MM.1S (cell line): ENCODE measurements at places on chromosomes 5 and 9.

DNA sequence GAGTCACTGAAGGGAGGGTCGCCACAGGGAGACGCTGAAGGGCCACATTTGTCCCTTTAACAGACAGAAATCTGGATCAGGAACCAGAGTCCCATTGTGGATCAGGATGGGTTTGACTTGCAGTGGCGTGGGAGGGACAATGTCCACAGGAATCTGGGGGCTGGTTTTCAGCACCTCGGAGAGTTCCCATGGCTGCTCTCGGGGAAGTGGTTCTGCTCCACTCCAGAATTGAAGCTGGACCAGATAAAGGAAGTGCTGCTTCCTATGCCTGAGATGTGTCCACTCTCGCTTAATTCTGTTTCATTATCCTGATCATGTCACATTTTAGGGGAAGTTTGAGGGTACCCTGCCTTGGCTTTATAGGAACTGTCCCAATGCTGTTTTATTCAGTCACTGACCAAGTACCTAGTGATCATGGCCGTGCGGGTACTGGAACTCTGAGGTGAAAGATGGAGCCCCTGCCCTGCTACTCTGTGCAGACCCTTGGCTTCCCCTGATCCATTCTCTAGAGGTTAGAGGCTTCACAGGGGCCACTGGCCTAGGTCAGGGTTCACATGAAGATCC, 28.7 kb downstream of the ENHO start:
- DNase-seq: peak; percentile 36

DNA sequence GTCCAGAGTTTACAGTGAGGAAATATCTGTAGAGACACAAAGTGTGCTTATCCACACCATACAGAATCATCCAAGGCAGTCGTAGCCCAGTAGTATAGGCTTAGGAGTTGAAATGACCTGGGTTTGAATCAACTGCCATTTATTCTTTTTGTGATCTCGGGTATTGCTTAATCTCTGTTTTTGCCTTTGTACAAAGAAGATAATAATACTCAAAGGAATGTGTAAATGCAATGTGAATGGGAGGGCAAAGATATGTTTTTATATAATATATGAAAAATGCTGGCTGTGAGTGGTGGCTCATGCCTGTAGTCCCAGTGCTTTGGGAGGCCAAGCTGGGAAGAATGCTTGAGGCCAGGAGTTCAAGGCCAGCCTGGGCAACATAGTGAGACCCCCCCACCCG, 141.1 kb downstream of the SPATA31D1 start:
- DNase-seq: no peak

DNA sequence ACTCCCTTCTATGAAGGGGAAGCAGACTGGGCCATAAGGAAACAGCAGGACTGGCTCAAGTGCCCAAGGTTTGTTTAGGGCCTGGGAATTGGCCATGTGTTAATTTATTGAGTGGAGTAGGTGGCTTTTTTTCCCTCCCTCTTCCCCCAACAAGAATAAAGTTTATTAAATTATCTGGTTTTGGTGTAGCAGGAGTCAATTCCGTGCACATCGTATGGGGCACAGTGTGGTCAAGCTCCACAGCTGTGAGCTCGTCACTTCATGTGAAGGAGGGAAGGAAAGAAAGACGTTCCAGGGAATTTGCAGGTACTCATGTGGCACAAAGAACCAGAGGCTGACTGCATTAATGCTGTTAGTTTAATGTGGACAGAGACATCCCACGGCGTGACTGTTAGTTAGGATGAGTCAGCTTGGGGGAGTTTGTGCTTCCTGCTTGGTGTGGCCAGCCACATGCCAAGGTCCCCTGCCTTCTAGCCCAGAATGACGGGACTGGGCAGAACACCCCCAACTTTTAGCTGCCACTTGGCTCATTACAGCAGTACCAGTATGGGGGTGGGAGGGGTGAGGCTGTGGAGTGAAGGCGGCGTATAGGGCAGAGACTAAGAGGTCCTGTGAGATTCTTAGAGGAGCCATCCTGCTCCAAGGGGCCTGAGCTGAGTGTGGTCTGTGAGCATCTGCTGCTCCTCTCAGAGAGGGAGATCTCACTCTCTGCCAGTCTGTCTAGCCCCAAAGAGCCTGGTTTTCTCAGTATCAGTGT, 33.2 kb downstream of the CSF1R start:
- DNase-seq: no peak

GRCh38 chr9:132244582-132245455, 83.0 kb downstream of the NTNG2 start:
- no peak for DNase-seq

DNA sequence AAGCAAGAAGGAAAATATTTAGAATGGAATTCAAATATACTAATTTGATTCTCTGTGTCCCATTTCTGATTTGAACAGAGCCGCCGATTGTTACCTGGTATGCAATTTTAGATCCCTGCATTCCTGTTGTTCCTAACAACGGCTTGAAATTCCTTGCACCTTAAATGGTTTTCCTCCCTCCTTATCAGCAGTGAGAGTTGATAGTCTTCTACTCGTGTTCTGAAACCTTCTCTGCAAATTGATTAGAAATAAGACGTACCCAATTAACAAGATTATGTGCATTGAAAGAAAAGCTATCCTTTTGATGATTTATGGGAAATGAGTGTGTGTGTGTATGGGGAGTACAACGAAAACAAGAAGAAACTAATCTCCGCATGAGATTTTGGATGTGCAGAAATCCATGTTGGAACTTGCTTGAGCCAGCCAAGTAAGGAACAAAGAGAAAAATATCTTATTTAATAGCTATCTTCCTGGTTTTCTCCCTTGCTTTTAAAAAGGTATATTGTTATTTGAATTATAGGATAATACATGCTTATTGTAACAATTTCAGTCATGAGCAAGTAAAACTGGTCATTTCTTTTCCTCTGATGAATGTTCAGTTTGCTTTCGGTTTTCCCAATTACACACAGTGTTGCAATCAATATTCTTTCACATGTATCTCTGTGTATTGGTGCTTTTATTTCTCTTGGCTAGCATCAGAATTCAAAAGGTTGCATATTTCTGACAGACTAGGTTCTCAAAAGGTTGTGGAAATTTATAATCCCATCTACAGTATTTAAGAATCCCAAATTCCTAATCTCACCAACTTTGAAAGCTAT, 211.1 kb upstream of the ACTBL2 start:
- DNase-seq: no peak

DNA sequence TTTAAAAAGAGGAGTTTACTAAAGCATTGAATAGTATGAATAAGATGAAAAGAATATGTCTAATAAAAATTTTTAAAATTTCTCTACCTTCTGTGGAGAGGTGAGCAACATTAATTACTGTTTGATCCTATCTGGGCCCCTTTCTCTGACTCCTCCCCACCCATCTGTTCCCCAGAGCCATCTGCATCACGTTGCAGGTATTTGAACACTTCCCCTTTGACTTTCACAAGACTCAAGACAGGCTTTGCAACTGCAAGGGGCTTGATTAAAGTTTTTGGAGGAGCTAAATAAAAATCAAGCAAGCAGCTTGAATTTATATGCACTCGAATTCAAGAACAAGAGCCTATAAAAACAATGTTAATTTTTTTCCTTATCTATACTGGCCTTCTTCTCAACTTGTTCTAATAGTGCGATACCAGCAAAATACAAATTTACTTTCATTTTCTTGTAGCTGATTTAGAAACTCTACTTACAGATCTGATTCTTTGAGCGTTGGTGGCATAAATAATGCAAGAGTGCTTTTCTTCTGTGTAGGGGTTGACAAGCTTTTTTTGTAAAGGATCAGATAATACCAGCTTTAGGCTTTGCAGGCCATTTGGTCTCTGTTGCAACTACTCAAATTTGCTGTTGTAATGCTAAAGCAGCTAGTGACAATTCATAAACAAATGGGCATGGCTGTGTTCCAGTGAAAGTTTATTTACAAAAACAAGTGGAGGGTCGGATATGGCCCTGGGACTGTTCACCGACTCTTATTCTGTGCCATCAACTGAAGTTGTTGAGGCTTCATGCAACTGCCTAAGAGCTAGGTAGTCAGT, 21.2 kb downstream of the TXNDC8 start:
- DNase-seq: peak; percentile 79

DNA sequence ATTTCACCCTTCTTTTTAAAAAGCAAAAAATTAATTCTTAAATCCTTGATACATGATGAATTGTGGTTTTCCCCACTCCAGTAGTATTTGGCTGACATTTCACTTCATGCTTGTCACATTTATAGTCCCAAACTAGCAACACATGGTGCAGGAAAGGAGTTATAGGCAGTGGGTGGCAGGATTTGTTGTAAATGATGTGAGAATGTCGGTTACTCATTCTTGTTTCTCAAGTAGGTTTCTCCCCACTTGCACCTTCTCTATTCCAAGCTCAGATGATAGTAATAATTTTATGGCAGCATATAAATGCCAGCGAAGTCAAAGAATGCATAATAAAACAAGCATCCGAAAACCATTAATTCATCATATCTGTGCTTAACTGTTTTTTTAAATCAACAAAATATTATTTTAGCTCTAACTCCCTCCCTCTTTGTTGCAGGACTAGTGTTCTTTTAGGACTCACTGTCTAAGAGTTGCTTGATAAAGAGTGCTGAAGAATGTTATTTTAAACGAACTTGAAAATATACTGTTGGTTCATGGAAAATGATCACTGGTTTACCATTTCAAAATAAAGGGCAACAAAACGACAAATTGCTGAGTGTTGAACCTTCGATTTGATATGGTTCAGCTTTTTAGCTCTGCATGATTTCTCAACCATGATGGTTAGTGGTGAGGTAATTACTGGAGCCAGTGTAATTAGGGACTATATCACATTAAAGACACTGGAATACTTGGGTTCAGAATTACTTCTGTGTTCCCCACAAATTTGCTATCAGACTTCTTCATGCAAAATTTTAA, 88.1 kb upstream of the ADAMTSL1 start:
- no peak for DNase-seq

DNA sequence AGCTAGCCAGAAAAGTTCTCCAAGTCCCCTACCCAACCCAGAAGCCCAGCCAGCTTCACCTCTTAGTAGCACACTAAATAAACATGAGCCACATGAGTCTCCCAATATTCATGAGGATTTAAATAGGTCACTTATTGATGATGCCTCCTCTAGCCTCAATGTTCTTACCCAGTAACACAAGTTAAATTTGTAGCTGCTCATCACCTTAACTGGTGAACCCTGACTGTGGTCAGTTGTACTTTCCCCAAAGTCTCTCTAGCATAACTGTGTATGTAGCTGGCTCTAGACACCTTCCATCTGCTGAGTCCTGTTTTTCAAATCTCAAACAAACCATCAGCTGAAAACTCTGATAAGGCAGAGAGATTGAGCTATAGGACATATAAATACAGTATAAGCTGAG, 100.3 kb upstream of the ELAVL2 start:
- DNase-seq: no peak

- DNase-seq: no peak
Observed at GRCh38 chr9:112111461-112111860, 63.6 kb downstream of the SUSD1 start.

DNA sequence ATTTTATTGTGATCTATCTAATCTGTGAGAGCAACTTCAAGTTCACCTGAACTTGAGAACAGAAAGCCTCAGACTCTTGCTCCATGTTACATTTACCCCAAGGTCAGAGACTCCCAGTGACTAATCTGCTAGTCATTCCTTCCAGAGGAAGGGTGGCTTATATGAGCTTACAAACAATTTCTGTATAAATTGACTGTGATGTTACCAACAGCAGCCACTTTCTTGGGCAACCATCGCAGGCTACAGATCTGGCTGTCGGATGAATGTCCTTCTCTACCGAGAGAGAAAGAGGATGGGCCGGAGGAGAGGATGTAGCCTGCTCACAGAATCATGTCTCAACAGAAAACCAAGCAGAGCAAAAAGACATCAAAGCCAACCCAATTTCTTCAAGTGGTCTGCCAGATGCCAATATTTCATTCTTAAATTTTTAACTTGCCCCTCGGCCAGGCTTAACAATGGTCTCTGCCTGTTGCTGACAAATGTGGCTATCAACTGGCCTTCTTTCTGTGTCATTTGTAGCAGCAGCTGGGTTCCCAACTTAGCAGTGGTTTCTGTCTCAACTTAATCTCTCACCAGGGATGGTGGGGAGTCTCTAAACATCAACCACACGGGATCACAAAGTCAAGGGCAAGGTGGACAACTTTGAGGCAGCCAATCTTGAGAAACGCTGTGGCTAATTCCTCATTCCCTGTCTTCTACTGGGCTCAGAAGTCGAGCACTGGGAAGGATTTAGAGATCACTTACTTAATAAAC, 81.3 kb downstream of the RAPGEF1 start:
- peak; percentile 51 for DNase-seq

DNA sequence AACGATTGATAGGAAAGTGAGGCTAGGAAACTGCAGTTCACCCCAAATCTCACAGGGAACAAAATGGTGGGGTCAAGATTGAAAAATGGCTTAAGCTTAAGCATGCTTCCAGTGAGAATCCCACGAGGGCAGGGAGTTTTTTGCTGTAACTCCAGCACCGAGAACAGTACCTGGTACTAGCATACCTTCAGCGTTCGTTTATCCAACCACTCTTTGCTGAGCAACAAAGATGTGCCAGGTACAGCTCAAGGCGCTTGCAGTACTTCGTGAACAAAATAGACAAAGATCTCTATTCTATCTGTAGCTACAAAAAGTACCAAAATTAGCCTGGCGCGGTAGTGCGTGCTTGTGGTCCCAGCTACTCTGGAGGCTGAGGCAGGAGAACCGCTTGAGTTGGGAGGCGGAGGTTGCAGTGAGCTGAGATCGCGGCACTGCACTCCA, 778 bp upstream of the PPP6C start:
- no peak for DNase-seq

GRCh38 chr9:18393340-18394130, 80.4 kb upstream of the ADAMTSL1 start:
- DNase-seq: no peak

GRCh38 chr5:167425161-167425560, 866.3 kb upstream of the WWC1 start:
- DNase-seq: no peak

GRCh38 chr5:148808864-148809642, 17.4 kb upstream of the ADRB2 start:
- DNase-seq: peak; percentile 81

- no peak for DNase-seq
Observed at GRCh38 chr5:109649318-109649717, 40.4 kb upstream of the MAN2A1 start.

DNA sequence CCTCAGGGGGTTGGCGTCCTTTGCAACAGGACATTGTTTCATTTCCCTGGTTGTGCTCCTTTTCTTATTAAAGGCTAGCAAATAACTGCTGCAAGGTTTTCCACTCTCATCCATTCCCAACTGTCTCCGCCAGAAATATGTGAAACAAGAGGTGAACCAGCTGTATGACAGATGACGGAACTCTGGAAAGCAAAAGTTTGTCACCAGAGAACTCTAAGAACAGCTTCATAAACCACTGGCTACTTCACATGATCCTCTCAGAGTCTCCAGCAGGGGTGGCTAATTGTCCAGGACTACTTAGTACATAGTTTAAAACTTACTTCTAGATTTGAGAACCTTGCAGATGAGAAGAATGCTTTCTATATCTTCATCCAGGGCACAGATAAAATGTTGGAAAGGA, 195.9 kb upstream of the RAD23B start:
- no peak for DNase-seq

GRCh38 chr9:91740701-91741100, 209.3 kb downstream of the ROR2 start:
- no peak for DNase-seq

GRCh38 chr5:132446621-132447020, 44.0 kb downstream of the IRF1 start:
- DNase-seq: no peak

GRCh38 chr9:70639853-70640814, 225.7 kb upstream of the KLF9 start:
- DNase-seq: peak; percentile 58
